ENCODE measurements at places on chromosomes 3 and 15. TPM values are rescaled to one million over a fixed set of nuclear protein-coding genes. Genes with fewer than 3 reads are reported as not detected.

Gene SEMA7A
- total RNA-seq = 0.37 TPM

Gene HDC
- total RNA-seq = not detected

Gene TNK2
- total RNA-seq = 42.9 TPM

Gene HIGD2B
- total RNA-seq = not detected

Gene HES1
- 51.6 TPM for total RNA-seq

DNA sequence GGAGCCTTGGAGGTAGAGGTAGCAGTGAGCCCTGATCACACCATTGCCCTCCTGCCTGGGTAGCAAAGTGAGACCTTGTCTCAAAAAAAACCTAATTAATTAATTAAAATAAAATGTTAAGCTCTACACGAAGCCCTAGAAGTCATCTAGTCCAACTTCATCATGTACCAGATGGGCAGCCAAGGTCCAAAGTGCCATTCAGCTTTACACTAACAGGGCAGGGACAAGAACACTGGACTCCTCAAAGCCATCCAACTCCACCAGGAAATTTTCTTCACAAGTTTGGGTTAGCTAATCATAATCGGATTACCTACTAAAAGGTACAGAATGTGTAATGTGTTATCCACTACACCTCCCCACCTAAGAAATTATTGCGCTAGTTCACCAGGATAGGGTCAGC lies 48.8 kb downstream of the WWTR1 start:
- peaks cover 71% of the 10 kb centered on the region for H3K4me1 ChIP-seq
- no peak overlapping the region for H3K4me3 ChIP-seq
- H3K27ac ChIP-seq = no peak overlapping the region
- peaks cover 18% of the 10 kb centered on the region for H3K36me3 ChIP-seq
- no peak for DNase-seq
- no peaks in the 10 kb centered on the region for H3K27me3 ChIP-seq

- H3K27me3 ChIP-seq = no peaks in the 10 kb centered on the region
- H3K4me1 ChIP-seq = peaks cover 39% of the 10 kb centered on the region
- peaks cover 2% of the 10 kb centered on the region for H3K36me3 ChIP-seq
- no peak for DNase-seq
- H3K27ac ChIP-seq = no peak overlapping the region
Measured at GRCh38 chr3:140442621-140443020, 235.2 kb upstream of the TRIM42 start.

- H3K4me1 ChIP-seq = no peaks in the 10 kb centered on the region
- H3K27me3 ChIP-seq = peaks cover 4% of the 10 kb centered on the region
- H3K36me3 ChIP-seq = no peaks in the 10 kb centered on the region
- no peak overlapping the region for H3K27ac ChIP-seq
- H3K4me3 ChIP-seq = no peak overlapping the region
Measured at GRCh38 chr3:80556763-80557162, 789.0 kb upstream of the ROBO1 start.
